ENCODE measurements at places on chromosomes 13 and 19. TPM values are rescaled to one million over a fixed set of nuclear protein-coding genes. Genes with fewer than 3 reads are reported as not detected.

Gene ONECUT3
- total RNA-seq = not detected

Gene NCR1
- total RNA-seq = not detected

Gene UQCRFS1
- total RNA-seq = 46.4 TPM

Gene ZNF653
- total RNA-seq = 5.9 TPM

Gene ZNF790
- total RNA-seq = 13.2 TPM

Gene MBD3L2B
- not detected for total RNA-seq

Measured in fibroblast of the aortic adventitia (primary cell).